ENCODE measurements at places on chromosomes 2 and 18. TPM values are rescaled to one million over a fixed set of nuclear protein-coding genes. Genes with fewer than 3 reads are reported as not detected.

DNA sequence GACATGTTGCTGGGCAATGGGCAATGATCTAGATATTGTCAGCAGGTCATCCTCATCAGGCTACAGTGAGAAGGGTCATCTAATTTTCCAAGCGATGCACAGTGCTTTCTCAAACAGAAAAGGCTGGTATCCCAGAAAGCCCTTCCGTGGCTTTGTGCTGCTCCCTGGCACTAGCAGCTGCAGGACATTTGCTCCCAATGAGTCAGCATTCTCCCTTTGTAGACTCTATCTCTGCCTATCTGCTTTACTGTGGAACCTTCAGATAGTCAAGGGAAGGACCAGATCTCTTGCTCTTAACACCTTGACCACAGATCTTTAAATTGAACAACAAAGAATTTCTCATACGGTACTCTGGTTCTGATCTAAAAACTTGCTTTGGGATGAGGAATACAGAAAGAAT is 101.4 kb downstream of the CDH2 start:
- peak; percentile 28 for DNase-seq

DNA sequence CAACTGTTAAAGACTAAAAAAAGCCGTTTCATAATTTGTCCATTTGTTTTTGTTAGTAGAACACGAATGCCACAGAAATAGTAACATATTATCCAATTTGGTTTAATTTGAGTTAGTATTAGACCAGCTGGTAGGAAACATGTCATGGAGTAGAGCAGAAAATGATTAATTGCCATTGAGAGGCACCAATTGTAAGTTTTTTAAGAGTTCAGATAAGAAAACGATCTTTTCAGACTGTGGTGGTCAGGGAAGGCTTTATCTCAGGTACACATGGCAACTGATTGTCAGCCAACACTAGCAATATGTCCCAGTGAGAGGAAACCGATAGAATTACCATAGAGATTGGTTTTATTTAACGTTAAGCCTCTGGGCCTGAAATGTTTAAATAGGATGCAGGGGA is 438.2 kb upstream of the MAP2 start:
- no peak for DNase-seq

DNA sequence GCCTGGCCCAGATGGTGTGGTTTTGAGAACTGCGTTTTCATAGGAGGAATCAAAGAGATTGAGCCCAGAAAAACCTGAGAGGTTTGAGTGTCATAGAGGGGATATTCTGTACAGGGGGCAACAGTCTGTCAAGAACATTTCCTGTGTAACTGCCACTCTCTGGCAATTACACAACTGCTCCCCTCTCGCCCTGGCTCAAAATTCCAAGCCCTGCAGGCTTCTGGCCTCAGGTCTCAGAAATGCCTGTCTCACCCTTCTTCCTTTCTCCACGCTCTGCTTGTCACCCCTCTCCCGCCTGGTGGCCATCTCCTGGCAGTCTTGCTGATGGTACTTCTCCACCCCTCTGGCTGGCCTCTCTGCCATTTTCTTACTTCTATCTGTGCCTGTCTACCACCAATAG is 4.0 kb downstream of the VAMP5 start:
- no peak for DNase-seq

- DNase-seq = no peak
Observed at GRCh38 chr2:64250751-64251423, 106.7 kb upstream of the PELI1 start.

DNA sequence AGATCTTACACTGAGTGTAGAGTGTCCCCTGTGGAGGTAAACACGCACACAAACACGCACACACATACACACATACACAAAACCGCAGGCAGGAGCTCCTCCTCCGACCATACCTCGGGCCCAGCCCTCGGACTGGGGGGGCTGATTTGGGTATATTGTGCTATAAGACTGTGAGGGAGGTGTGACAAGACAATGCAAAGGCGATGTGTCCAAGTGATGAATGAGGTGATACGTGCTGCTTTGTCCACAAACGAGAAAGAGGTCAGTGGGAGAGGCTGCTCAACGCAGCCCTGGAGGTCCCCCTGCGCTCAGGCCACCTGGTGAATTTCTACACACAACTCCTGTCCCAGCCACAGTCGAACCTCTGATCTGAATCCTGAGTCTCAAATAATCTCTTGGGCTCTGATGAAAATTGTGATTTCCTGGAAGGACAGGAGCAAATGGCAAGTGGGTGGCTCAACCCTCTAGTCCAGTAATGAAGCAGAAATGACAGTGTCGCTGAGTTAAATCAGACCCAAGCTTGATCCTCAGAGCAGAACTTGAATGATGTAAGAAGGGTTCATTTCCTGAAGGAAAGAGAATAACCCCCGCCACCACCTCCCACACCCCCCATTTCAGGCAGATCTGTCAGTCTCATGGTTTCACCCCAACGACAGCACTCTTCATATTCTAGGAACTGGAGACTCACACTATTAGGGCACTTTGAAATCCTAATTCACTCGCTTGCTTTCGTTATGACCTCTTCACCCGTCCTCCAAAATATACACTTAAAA is 48.9 kb upstream of the ASXL2 start:
- no peak for DNase-seq

GRCh38 chr18:51941999-51942398 is 398.0 kb upstream of the DCC start:
- no peak for DNase-seq

- DNase-seq = no peak
Observed at GRCh38 chr2:98472132-98472650, 27.5 kb downstream of the INPP4A start.

GRCh38 chr2:195575879-195576401 is 81.1 kb upstream of the SLC39A10 start:
- DNase-seq = peak; percentile 73

DNA sequence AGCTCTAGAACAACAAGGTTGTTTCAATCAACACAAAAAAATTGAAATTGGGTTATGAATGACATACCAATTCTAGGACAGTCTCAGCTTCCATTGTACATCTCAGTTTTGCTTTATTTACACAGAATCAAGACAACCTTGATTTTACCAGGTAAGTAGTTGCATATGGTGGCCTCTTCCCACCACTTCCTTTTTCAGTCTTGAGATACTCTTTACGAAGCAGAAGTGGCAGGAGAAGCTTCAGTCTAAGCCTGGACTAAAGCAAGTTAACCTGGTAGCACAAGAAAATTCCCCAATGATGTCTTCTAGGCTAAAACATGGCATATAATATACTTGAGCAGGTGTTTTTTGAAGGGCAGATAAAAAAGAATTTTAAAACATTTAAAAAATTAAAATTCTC is 10.7 kb upstream of the FAM136A start:
- no peak for DNase-seq

GRCh38 chr2:5076599-5076998 is 615.6 kb upstream of the SOX11 start:
- no peak for DNase-seq

GRCh38 chr18:74498712-74499627 is 2.8 kb downstream of the CNDP2 start:
- DNase-seq = no peak

DNA sequence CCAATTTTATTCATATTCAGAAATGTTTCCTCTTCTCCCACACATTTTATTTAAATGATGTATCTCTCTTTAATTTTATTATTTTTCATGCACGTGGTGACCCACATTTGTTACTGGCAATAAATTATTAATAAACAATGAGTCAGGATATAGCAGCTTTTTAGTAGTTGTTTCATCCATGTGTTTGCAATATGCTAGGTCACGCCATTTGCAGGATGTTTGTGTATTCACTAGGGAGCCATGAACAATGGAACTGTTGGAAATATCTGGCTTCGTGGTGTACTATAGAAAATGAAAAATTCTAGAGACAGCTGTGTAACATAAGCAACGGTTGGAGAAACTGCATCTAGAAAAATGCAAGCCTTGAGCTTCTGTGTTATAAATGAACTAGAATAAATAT is 176.0 kb upstream of the COL3A1 start:
- no peak for DNase-seq

DNA sequence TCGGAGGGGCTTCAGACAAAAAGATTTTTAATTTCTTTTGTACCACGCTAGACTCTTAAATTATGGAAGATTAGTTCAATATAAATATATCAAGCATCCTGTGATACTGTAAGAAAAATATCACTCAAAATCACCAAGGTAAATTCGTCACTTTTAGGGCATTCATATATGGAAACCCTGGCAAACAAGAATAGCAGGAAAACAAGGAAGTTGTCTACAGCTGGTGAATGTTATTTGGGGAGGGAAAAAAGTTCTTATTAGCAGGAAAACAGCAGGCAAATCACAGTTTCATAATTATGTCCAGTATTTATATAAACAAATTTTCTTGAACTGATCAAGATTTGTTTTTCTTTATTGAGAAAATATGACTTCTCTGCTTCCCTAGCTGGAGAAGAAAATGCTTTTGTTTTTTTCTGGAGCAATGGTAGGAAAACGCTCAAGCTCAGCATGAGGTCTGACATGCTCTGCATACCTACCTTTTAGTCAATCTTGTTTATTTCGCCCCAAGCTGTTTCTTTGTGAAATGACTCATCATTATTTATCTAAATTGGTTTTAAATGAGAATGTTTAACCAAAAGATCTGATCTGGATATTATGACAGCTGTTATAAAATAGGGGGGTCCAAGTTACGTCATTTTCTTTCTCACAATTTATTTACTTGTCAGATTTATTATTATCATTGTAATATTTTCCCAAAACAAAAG is 14.7 kb downstream of the LINC00305 start:
- DNase-seq = no peak

DNA sequence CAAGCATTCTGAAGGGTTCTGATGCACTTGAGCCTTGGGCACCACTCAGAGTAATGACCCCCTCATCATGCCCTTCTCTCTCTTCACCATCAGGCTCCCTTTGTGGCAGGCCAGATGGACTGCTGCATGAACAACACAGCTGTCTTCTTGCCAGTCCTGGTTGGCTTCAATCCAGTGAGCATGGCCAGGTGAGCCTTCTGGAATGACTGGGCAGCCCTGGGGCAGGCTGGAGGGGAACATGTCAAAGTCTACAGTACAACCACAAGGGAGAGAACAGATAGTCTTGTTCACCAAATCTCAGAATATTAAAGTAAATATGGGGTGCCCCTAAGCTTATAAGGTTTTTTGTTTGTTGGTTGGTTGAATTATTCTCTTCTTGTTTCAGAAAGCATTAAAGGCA is 4.4 kb downstream of the GCKR start:
- DNase-seq = no peak

- DNase-seq = peak; percentile 62
Observed at GRCh38 chr2:203740871-203741281, 34.4 kb downstream of the CD28 start.

DNA sequence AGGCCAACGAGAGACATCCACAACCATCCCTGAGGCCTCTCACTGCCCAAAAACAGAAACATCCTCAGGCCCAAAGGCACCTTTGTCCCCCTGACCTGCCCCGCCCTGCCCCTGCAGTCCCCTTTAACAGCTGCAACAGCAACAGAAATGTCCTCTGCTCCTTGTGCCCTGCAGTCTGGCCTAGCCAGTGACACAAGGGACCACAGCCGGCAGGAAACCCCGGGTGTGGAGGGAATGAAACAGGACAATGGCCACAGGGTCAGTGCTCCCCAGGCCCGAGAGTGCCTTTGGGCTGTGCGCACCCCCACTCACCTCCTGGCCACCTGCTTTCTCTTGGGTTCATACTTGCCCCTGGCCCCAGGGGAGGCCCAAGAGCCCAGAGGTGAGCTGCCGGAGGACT is 35.6 kb downstream of the SNED1 start:
- DNase-seq = no peak

EHD3 gene
- total RNA-seq = 59.2 TPM

MOCOS gene
- 1.9 TPM for total RNA-seq

NEU2 gene
- total RNA-seq = not detected

RNU2-63P gene
- 18.7 TPM for total RNA-seq

MSTN gene
- total RNA-seq = not detected

DPP4 gene
- total RNA-seq = 35.1 TPM

Data from HFFc6 (cell line).